ENCODE measurements at places on chromosomes 6 and 20. TPM values are rescaled to one million over a fixed set of nuclear protein-coding genes. Genes with fewer than 3 reads are reported as not detected.

The SIRPA gene
- 11.5 TPM for total RNA-seq

The SLC52A3 gene
- total RNA-seq: not detected

The LCA5 gene
- 6.7 TPM for total RNA-seq

The TUBB1 gene
- not detected for total RNA-seq

The HDDC2 gene
- total RNA-seq: 59.5 TPM

The SLC32A1 gene
- not detected for total RNA-seq

The PDYN gene
- total RNA-seq: not detected

The ARMC2 gene
- total RNA-seq: 1.7 TPM

The PRR18 gene
- not detected for total RNA-seq

Data from uterine smooth muscle cell (primary cell).